NCI-H460 (cell line): ENCODE measurements at places on chromosomes 3 and 15. TPM values are rescaled to one million over a fixed set of nuclear protein-coding genes. Genes with fewer than 3 reads are reported as not detected.

The SV2B gene
- total RNA-seq: 0.03 and 0.05 TPM in 2 replicates

The GRM7 gene
- total RNA-seq: not detected in 2 replicates

The PPARG gene
- 19.4 and 19.6 TPM in 2 replicates for total RNA-seq

The P3H2 gene
- total RNA-seq: 320 and 335 TPM in 2 replicates

The PROK2 gene
- total RNA-seq: 0.07 TPM in 1 of 2 replicates, not detected in the other

The TERC gene
- 14.7 and 17.6 TPM in 2 replicates for total RNA-seq

The B3GNT5 gene
- 8.2 and 9.7 TPM in 2 replicates for total RNA-seq

The FBXO45 gene
- total RNA-seq: 21.5 and 22.0 TPM in 2 replicates

The CMC1 gene
- 36.9 and 43.7 TPM in 2 replicates for total RNA-seq

The CCDC80 gene
- total RNA-seq: 6.4 and 12.3 TPM in 2 replicates

The SLC28A2 gene
- total RNA-seq: not detected in 2 replicates

The LRRC31 gene
- total RNA-seq: not detected in 2 replicates

The THBS1 gene
- total RNA-seq: 0.35 and 0.52 TPM in 2 replicates

The LOXL1 gene
- 9.8 and 10.4 TPM in 2 replicates for total RNA-seq

The PEX11A gene
- total RNA-seq: 8.0 and 8.4 TPM in 2 replicates

The CYP1A1 gene
- not detected in 2 replicates for total RNA-seq

The TGM5 gene
- not detected in 2 replicates for total RNA-seq

The CLDN16 gene
- 0.78 and 0.87 TPM in 2 replicates for total RNA-seq

The CACNA2D2 gene
- 0.02 and 0.06 TPM in 2 replicates for total RNA-seq

The FBN1 gene
- total RNA-seq: 9.3 and 9.9 TPM in 2 replicates

The SQOR gene
- 22.3 and 23.6 TPM in 2 replicates for total RNA-seq

The CNTN3 gene
- total RNA-seq: 0.84 and 1.5 TPM in 2 replicates

The C3orf49 gene
- total RNA-seq: 31.1 and 34.7 TPM in 2 replicates

The TTC21A gene
- 0.95 and 1.2 TPM in 2 replicates for total RNA-seq

The LYZL4 gene
- total RNA-seq: not detected in 2 replicates

The KNG1 gene
- total RNA-seq: not detected in 2 replicates

The GOLGA6B gene
- total RNA-seq: not detected in 2 replicates

The CD200 gene
- total RNA-seq: not detected in 2 replicates

The FAM174B gene
- 1.0 and 1.8 TPM in 2 replicates for total RNA-seq

The ARPP21 gene
- 0.12 TPM in 1 of 2 replicates, not detected in the other for total RNA-seq

The TTLL13 gene
- total RNA-seq: 0.10 and 0.43 TPM in 2 replicates

The IGSF11 gene
- not detected in 2 replicates for total RNA-seq

The BTD gene
- 18.1 and 23.6 TPM in 2 replicates for total RNA-seq

The CCR5 gene
- total RNA-seq: 0.12 TPM in 1 of 2 replicates, not detected in the other

The DMXL2 gene
- 42.3 and 48.5 TPM in 2 replicates for total RNA-seq

The EPHA3 gene
- total RNA-seq: 7.2 and 7.8 TPM in 2 replicates

The IL12A gene
- total RNA-seq: 3.1 and 5.3 TPM in 2 replicates

The CLPX gene
- total RNA-seq: 42.0 and 55.4 TPM in 2 replicates

The CCR3 gene
- total RNA-seq: not detected in 2 replicates

The CCR4 gene
- not detected in 2 replicates for total RNA-seq

The TUSC7 gene
- total RNA-seq: not detected in 2 replicates

The LRTM1 gene
- not detected in 2 replicates for total RNA-seq

The LMOD3 gene
- 0.84 and 1.1 TPM in 2 replicates for total RNA-seq

The PLXNB1 gene
- total RNA-seq: 4.3 and 5.6 TPM in 2 replicates

The SAXO2 gene
- total RNA-seq: 1.9 TPM in 1 of 2 replicates, not detected in the other

The UPK1B gene
- total RNA-seq: not detected in 2 replicates
